PC-3 (cell line): ENCODE measurements at places on chromosomes 2 and 18.

- peak; percentile 5 for DNase-seq
These were observed 573 bp downstream of the STAM2 start for GRCh38 chr2:152175012-152175367.

GRCh38 chr2:217335341-217335966 lies 475.6 kb upstream of the TNP1 start:
- DNase-seq = peak; percentile 72

GRCh38 chr2:58572731-58573130 lies 331.6 kb upstream of the FANCL start:
- DNase-seq = no peak

- DNase-seq = peak; percentile 21
These were observed 3.4 kb upstream of the NARS1 start for GRCh38 chr18:57624988-57625387.
